ENCODE measurements at places on chromosomes 2 and 18.

DNA sequence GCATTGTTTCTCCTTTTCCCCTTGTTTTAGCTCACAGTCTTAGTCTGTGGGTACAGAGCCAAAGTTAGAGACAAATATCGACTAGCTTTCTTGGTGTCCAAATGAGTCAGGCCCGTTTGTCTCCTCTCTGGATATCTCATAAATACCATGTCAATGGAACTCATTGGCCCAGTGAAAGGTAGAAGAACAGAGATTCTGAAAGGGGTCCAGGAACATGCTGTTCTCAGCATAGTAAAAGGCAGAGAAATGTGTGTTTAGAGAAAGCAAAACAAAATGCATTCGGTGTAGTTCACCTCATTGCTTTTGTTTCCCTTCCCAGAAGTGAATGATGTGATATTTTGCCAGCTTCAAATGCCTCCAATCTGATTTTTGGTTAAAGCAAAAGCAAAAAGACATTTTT lies 238.6 kb upstream of the SLC8A1 start:
- no peak for DNase-seq

DNA sequence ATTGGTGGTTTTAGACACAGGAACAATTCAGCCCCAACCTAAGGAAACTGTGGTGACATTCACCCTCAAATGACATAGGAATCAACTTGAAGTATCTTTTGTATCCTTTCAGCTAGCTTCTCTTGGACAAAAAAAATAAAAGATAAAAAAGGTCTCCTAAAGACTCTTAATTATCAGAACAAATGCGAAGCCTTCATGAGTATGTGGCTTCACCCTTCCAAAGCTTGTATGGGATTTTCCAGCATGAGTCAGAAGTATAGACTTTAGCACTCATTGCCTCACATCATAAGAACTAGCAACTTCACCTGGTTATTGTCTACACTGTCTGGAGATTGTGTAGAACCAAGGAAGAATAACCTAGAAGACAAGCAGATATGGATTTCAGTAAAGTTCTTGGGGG lies 135.4 kb downstream of the LAMA3 start:
- DNase-seq: no peak

- DNase-seq: no peak
Observed at GRCh38 chr2:223522796-223523195, 79.4 kb downstream of the SCG2 start.

DNA sequence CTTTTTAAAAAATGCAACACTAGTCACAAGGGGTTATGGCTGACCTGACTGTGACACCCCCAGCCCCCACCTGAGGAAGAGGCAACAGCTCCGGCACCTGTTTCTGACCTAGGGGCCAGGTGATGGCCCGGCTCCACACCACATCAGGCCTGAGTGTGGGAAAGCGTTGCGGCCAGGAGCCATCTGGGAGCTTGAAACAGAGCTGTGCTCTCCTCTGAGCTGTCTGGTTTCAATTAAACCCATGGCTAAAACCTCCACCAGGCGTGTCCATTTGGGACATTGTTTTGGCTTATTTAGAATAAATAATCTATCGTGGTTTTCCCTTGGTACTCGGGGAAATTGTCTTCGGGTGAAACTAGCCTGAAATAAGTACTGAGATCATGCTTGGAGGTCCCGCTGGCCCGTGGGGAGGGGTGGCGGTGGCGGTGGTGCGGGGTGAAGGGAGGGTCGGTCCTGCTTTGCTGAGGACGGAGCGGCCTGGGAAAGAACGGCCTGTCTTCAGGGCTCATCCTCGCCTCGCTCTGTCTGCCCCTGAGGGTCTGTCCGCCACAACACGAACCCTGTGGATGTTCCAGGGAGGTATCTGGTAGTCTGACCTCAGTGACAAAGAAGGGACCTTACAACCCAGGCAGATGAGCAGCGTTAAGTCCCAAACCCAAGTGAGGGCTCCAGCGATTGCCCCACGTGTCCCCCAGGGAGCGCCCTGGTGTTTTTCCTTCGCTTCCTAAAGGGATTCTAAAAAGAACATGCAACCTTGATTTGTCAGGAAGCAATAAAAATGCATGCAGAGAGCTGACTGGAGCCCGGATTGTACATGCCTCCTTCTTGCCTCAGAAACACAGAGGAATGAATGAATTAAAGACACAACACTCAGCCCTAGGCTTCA lies 58.7 kb downstream of the IL1RL2 start:
- DNase-seq: no peak

DNA sequence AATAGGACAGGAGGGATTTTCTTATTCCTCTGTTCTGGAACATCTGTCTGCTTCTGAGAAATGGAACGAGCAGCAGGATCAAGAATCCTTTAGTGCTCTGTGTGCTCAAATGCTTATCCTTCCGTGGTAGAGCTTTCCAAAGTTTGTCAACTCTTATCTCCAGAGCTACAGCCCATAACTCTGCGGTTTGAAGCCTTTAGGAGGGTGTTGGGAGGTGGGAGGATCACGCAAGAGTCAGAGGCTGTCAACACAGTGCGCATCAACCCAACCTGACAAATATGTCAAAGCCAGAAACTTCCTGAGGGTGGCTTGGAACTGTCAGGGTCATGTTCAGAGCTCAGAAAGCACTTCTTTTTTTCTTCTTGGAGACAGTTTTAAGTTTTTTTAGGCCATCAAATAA lies 95.9 kb downstream of the CRIM1 start:
- no peak for DNase-seq

DNA sequence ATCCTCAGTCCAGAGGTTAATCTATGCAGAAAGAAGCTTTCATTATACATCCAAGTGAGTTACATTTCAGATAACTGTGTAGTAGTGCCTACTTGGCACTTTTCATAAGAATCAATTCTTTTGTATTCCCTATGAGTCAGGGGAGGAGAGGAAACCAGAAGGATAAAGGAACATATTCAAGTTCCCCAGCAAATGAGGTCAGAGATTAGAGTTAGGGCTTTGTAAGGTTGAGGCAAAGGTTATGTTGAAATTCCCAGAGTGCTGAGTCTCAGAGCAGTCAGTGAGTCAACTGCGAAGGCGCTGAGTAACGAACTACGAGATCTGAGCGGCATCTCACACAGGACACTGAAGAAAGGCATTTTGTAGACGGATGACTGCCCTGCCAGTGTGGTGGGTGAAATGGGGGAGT lies 25.1 kb upstream of the ME2 start:
- DNase-seq: no peak

DNA sequence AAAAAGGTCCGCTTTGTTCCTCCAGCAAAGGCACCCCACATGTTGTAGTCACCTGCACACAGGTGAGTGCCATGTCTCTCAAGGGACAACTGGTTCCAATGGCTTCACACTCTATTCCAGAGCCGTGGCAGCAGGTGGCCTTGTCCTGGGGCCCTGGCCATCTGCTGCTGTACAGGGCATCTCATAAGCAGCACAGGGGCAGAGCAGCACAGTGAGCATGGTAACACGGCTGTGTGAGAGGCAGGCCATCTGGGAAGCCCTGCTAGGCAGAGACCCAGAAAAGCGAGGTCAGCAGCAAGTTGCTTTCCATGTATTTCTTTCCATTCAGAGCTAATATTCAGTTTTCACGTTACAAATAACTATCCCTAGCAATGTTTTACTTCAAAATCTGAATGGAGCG lies 54.7 kb downstream of the CMPK2 start:
- no peak for DNase-seq
